Right forelimb (tissue), 1 donor: ENCODE measurements at places on chromosomes 16 and 17.

DNA sequence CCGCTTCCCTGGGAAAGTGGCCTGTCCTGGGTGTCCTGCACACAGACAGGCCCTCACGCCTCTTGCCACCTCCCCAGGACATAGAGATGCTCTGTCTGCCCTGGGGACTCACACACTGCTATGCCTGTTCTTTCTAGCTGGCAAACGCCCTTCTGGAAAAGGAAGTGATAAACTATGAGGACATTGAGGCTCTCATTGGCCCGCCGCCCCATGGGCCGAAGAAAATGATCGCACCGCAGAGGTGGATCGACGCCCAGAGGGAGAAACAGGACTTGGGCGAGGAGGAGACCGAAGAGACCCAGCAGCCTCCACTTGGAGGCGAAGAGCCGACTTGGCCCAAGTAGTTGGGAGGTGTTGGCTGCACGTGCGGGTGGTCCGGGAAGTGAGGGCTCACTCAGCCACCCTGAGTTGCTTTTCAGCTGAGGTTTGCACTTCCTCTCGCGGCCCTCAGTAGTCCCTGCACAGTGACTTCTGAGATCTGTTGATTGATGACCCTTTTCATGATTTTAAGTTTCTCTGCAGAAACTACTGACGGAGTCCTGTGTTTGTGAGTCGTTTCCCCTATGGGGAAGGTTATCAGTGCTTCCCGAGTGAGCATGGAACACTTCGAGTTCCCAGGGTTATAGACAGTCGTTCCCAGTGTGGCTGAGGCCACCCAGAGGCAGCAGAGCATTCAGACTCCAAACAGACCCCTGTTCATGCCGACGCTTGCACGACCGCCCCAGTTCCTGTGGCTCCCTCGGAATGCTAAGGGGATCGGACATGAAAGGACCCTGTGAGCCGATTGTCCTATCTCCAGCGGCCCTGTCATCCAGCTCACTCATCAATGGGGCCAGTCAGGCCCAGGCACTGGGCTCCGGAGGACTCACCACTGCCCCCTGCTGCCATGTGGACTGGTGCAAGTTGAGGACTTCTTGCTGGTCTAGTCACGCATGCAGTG is 3.5 kb upstream of the RPL13 start:
- peak; percentile 86 for DNase-seq

DNA sequence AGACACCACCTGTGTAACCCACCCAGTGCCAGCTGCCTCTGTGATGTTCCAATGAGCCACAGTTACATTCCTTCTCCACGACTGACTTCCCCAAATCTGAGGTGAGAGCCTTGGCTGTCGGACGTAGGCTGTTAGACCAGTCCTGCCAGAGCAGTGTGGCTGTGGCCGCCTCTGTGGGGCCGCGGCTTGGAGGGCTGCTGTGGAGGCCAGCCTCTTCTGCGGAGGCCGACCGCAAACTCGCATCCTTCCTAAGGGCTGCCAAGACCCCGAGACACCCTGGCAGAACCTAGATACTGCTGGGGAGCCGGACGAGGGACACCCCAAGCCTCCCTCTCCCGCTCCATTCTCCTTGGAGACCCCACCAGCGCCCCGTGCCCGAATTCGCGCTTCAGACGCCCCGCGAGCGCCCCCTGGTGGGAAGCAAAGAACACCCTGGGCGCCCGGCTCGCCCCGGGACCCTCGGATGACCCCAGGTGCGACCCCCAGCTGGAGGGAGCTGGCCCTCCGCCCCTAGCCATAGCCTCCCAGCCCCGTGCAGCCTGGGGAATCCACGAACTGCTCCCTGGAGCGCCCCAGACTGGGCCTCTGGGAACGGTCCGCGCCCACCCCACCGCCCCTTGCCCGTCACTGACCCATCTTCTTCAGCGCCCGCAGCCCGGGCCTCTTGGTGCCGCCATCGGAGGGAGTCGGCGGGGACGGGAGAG is 547 bp downstream of the PLCD3 start:
- peak; percentile 70 for DNase-seq

DNA sequence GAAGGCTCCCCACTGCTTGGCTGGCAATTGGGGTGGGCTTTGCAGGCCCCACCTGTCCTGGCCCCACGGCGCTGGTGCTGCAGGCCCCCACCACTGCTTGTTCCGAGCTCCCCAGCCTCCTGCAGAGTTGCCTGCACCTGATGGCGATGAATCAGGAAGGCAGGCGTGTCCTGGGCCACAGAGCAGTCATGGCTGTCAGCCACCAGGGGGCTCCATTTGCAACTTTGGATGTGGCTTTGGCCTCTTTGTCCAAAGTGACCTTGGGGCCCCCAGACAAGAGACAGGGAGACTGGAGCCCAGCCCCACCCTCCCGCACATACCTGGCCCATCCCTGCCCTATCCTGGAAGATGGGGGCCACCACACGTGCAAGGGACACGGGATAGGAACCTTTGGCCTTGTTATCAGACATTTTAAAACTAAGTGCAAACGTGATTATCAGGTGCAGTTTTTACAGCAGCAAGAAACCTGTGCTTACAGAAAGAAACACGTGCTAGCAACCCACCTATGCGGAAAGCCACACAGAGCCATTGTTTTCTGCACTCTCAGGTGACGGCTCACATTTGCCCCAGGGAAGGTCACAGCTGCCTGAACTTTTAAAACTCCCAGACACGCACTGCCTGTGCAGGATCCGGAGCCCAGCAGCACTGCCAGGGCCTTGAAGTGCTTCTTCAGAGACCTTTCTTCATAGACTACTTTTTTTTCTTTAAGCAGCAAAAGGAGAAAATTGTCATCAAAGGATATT is at the start of gene DNASE1:
Gene DNASE1 (plus strand): TSS at position 443 of the 743 bp plus-strand sequence. CDS start 683 bp downstream, outside the sequence.
- DNase-seq = peak; percentile 50

DNA sequence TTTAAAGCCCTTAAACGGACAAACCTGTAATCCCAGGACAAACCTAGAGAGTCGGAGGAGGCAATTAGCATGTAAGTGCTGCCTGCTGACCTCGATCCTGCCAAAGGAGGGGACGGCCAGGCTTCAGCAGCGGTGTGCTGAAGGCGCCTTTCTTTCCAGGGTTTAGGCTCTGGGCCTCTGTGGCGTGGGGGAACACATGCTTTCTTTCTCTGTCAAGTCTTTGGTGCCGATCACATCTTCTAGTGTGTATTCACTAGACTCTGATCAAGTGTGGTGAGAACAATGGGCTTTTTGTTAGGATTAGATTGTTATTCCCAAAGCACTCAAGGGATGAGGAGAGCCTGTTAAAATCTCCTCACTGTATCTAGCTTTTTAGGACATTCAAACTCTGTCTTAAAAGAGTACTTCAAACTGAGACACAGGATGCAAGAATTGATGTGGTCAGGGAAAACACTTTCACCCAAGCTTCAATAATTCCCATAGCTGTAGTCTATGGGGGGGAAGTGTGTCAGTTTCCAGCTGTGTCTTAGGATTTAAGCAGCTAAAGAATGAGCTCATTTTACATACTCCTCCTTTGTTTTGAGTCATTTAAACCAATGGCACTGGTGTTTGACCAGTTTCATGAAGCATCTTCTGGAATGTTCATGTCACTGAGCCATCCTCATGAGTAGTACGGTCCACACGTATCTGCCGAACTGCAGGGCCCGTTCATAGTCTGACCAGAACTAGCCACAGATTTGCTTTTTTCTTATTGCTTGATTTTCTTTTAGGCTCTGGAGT is 51.2 kb downstream of the RPA1 start:
- no peak for DNase-seq
